MG63 (cell line): ENCODE measurements at places on chromosomes 1 and 21. TPM values are rescaled to one million over a fixed set of nuclear protein-coding genes. Genes with fewer than 3 reads are reported as not detected.
A peak's percentile ranks its signal among the peaks of the same experiment; 100 is the strongest.

GRCh38 chr1:59994302-59995198 lies 68.0 kb upstream of the CYP2J2 start:
- DNase-seq: no peak

GRCh38 chr1:93093332-93094006 lies 14.4 kb downstream of the MTF2 start:
- no peak for DNase-seq

DNA sequence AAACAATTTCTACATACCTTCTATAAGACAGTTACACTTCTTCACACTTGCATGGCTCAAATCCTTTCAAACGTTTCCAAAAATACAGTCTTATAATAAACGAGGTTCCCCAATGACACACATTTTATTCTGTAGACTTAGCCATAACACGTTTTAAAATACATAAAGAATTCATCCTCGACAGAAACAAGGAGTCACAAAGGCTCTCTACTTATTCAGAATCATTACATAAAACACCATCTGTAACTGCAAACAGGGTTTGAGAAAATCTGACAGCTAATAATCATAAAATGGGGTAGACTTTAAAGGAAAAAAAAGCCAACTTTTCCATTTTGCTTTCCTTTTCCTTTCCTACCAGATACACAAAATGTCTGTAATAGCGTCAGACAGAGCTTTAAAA lies 1.8 kb downstream of the PIK3R3 start:
- DNase-seq: no peak

- no peak for DNase-seq
Measured at GRCh38 chr1:66648901-66649595, 103.2 kb upstream of the DYNLT5 start.

GRCh38 chr1:164664127-164664526 lies 105.1 kb downstream of the PBX1 start:
- DNase-seq: no peak

The LCE1A gene
- total RNA-seq: not detected in 2 replicates

The KCND3 gene
- 0.07 and 0.10 TPM in 2 replicates for total RNA-seq

- DNase-seq: peak; percentile 40
Measured at GRCh38 chr1:53498555-53499131, 39.4 kb downstream of the DMRTB1 start.

The KLF18 gene
- total RNA-seq: not detected in 2 replicates

The SPRR4 gene
- not detected in 2 replicates for total RNA-seq

- DNase-seq: no peak
Measured at GRCh38 chr1:42915456-42915855, 43.2 kb downstream of the SLC2A1 start.

The HSD3B2 gene
- not detected in 2 replicates for total RNA-seq

- DNase-seq: no peak
Measured at GRCh38 chr1:111911776-111912515, 77.5 kb downstream of the KCND3 start.

DNA sequence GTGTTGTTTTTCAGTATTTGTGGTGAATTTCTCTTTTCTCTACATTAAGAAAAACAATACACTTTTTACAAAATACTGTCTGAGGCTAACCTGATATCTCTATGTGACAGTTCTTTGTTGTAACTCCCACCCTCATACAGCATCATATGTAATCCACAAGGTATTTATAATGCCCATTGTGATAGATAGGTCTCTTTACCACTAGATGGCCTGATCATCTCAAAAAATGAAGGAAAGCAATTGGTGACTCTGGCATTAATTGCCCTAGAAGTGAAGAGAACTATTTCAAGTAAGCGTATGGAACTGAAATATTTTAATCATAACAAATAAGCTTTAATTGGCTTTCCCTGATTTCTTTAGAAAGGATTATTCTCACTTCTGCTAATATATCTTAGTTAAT lies 36.2 kb upstream of the HFM1 start:
- DNase-seq: no peak
